ENCODE measurements at places on chromosomes 6 and 20. TPM values are rescaled to one million over a fixed set of nuclear protein-coding genes. Genes with fewer than 3 reads are reported as not detected.

DNA sequence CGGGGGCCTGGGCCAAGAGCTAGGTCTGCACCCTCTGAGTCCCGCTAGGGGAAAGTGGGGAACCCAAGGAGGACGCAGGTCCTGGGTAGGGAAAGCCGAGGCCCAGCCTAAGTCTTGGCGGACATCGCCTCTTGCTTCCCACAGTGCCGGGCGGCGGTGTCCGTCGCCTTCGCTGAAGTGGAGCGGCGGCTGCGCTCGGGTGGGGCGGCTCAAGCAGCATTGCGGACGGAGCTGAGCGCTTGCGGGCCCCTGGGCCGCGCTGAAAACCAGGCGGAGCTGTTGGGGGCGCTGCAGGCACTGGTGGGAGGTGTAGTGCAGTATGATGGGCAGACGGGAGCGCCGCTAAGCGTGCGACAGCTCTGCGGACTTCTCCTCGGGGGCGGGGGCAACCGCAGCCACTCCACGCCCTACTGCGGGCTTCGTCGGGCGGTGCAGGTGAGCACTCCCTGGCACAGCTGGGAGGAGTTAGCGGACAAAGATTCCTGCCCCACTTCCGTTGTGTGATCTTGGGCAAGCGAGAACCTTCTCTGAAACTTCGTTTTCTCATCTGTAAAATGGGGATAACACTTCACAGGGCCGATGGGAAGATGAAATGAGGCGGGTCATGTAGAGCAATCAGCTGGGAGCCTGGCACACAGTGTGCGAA lies 4.2 kb downstream of the PRSS16 start:
- peak; percentile 78 for DNase-seq

DNA sequence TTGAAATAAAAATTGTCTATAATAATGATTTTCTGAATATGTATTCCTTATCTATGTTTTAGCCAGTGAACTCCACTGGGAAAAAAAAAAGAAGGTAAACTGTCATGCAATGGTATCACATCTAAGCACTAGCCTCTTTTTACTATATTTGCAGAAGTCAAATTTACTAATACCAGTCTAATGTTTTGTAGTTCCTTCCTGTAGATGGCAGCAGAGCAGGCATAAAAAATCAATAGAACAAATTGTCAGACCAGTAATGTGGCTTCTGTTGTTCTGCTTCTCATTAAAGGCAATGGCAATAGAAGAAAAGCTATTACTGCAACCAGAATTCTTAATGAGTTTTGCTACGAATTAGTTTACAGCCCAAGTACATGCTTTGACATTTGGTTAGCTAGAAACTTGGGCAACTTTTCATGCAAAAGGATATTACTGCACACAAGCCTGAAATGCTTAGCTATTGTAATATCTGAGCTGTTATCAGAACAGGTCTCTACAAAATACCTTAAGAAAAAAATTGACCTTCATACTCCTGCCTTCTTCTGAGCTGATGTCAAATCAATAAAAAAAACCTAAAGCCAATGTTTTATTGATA lies 476.9 kb downstream of the KHDRBS2 start:
- DNase-seq = peak; percentile 60

DNA sequence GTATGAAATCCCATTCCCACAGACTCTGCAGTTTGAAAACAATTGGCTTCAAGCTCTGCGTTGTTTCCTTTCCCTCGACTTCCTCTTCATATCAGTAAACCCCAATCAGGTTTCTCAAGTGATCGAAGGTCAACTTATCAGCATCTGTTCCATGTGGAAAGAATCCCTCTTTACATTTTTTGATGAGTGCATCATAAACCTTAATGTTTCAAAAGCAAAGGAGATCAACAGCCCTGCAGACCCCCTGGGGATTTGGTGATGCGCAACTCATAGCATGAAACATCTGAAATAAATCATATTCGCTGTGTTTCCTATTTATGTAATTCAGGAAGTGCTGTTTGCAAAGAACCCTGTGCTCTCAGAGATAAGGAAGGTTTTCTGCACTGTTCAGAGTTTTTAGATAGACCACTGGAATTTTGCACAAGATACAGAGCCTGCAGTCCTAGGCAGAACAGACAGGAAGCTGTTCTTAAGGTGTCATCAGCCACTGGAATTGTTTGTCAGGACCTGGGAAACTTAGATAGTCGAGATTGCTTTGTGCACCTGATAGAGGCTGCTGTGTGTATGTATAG lies 216.0 kb downstream of the HIVEP2 start:
- DNase-seq = peak; percentile 20

GRCh38 chr6:33896391-33897188 lies 92.8 kb upstream of the MLN start:
- no peak for DNase-seq

DNA sequence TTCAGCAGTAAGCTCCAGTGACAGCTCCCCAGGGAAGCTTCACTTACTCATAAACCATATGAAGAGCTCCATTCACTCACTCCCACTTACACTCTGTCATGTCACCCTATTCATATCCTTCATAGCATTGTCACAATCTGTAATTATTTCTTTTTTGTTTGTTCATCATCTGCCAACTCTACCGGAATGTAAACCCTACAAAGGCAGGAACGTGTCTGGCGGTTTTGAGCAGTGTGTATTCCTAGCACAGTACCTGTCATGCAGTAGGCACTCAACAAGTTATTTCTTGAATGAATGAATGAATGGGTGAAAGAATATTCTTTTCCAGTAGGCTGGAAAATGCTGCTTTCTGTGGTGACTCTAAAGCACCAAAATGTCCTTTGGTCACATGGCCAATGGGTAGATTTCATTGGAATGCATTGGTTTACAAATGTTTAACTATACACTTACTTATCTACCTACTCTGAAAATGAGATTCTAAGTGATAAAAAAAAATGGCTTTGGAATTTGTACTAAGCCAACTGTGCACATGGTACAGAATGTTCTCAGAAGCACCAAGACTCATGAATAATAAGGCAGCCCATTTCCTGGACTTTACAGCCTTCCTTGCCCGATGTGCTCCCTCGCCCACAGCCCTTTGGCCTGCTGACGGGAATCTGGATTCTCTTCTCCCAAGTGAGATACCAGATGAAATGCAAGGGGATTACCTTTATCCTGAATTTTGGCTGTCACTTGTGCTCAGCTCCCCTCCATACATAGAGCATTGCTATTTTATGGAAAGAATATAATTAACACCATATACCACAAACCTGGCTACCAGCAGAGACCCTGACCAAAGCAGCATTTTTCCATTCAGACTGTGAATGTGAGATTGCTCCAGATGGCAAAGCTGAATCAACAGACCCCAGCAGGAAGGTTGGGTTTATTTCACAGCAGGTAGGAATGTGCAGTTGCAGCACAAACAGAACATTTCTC lies 273.3 kb downstream of the ALDH8A1 start:
- DNase-seq = no peak

Gene RBPJL
- not detected for total RNA-seq

DNA sequence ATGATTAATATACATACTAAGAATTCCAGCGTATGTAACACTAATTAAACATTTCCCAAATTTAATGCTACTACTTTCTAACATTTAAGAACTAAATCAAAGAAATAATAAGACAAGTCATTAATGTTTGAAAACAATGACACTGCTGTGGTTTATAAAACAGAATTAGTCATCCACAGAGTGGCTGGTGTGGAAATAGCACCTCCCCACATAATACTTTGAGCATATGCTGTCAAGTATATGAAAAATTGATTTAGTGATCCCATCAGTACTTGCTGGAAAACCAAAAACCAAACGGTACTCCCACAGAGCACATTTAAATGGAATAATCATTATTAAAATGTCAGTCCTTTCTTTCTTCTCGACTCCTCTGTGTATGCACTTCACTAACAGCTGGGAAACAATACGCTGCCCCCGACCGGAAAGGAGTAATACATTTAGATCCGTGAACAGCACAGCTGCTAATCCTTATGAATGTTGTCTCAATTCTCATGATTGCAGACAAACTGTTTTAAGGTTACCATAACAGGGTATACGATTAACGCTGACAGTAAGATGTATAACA lies 78.4 kb downstream of the PREP start:
- DNase-seq = no peak

DNA sequence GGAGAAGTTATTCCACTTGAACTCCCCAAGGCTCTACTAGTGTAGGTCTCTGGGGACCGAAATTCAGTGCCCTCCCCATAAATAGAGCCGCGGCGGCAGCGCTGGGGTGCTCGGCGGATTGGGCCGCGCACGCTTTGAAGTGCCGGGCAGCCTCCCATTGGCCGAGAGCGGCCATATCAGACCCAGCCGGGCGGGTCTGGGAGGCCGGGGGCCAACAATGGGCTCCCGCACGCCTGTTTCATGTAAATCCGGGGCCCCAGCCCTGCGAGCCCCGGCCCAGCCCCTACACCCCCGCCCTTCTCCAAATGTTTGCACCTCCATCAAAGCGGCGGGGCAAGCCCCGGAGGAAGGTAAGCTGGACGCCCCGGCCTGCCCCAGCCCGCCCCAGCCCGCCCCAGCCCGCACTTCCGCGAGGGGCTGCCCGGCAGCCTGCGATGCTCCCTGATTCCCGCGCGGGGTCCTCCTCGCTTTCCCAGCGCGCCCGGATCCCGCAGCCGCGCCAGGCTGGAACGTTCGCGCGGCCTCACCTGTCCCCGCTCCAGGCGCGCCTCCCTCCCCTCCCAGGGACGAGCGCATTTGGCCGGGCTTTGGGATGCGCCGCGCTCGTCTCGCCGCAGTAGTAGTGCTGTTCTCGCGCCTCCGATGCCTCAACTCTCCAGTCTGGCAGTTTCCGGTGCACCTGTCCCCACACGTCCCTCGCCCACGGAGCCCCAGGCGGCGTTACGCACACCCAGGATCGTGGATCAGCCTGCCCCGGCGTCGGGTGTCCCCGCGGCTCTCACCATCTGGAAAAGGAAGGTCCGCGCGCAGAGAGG lies at the start of gene TBXT:
TBXT (minus strand) TSS at position 51 of the 815 bp plus-strand sequence. CDS start 260 bp downstream, outside the sequence.
- DNase-seq = peak; percentile 35

Gene C6orf15
- total RNA-seq = not detected

DNA sequence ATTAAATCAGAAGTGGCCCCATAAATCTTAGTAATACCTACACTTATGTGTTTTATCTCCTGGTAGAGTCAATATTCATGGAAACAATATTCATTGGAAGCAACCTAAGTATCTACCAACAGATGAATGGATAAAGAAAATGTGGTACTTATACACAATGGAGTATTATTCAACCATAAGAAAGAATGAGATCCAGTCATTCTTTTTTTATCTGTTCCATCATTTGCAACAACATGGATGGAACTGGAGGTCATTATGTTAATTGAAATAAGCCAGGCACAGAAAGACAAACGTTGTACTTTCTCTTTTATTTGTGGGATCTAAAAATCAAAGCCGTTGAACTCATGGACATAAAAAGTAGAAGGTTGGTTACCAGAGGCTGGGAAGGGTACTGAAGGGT lies 268.5 kb downstream of the ZFAND3 start:
- no peak for DNase-seq
